Left kidney (tissue), 8 donors: ENCODE measurements at places on chromosomes 3 and 15.

GRCh38 chr3:143232981-143233380 is 113.4 kb downstream of the CHST2 start:
- DNase-seq: no peak

DNA sequence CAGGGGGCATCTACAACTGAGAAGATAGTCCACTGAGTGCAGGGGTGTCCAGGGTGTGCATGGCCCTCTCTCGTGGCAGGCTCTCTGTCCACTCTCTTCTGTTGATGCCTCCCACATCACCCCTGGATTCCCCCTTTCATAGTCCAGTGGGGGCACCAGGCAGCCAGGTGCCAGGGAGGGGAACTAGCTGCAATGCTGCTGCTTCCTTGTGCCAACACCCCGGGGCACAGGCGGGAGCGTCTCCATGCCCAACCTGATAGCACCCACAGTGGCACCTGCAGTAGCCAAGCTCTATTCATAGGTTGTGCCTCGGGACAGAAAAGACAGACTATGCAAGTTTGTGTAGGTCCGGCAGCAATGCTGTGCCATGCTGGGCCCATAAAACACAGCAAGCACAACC is 11.7 kb downstream of the DUOX2 start:
- no peak for DNase-seq

DNA sequence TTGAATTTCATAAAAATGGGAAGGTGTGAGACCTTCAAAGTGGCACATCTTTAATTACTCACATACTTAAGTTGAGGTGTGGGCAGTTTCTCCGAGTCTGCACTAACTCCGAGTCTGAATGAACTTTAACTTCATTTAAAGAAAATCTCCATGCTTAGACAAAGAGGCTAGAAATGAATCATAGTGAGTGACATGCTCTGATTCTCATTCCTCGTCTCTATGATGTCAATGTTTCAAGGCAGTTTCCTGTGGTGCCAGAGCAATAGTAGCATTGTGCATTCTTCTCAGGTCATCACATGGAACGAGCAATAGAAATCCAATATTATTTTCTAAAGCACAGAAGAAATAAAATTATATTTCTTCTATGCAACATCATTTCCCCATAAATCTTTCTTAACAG is 224.8 kb downstream of the KCNMB2 start:
- no peak for DNase-seq

DNA sequence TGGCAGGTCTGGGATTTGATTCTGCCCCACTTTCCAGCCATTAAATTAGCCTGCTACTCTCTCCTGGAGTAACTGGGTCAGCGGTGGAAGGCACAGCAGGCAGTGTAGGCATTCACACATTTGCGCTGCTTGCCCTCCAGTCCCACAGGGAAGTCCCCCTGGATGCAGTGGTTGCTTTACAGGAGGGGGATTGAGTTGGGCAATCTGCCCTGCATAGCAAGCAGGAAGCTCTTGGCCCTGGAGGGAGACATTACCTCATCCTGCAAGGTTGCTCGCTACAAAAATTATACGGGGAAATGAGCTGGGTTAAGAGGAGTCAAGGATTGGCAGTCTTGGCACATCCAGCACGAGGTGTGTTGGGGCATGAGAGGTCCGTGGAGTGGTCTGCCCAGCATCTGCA is 14.8 kb downstream of the MCM2 start:
- DNase-seq: no peak

GRCh38 chr3:148408667-148409066 is 289.0 kb upstream of the AGTR1 start:
- DNase-seq: no peak

GRCh38 chr3:14491396-14492190 is 48.5 kb downstream of the GRIP2 start:
- no peak for DNase-seq

GRCh38 chr15:65394280-65394789 is 16.5 kb upstream of the IGDCC3 start:
- DNase-seq: no peak

DNA sequence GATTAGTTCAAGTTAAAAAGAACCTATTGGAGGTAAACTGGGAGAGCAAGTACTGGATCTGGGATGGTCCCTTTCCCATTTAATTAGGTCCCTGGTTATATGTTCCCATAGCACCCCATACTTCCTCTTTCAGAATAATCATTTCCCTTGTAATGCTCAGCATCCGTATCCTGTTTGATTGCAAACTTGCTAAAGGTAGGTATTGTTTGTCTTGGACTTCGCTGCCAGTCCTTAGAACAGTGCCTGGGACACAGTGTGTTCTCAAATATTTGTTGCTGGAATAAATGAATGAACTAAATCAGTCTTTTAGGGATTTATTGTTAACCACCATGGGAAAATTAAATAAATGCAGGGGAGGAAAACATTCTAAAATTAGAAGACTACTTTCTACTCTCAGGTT is 299.8 kb downstream of the GRM7 start:
- DNase-seq: no peak

DNA sequence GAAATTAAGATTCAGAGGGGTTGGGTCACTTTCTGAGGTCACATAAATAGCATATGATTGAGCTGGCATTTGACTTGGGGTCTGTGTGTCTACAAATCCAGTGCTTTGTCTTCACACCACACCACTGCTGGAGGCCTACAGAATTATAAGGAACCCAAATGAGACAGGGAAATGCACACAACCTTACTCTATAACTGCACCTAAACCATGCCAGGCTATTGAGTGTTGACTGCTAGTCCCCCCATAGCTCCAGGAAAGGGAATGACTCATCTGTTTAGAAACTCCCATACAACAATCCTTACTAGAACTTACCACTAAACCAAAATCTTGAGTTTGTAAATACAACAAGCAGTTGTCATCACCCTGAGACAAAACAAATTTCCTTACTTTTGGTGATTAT is 16.9 kb upstream of the TSC22D2 start:
- DNase-seq: no peak

DNA sequence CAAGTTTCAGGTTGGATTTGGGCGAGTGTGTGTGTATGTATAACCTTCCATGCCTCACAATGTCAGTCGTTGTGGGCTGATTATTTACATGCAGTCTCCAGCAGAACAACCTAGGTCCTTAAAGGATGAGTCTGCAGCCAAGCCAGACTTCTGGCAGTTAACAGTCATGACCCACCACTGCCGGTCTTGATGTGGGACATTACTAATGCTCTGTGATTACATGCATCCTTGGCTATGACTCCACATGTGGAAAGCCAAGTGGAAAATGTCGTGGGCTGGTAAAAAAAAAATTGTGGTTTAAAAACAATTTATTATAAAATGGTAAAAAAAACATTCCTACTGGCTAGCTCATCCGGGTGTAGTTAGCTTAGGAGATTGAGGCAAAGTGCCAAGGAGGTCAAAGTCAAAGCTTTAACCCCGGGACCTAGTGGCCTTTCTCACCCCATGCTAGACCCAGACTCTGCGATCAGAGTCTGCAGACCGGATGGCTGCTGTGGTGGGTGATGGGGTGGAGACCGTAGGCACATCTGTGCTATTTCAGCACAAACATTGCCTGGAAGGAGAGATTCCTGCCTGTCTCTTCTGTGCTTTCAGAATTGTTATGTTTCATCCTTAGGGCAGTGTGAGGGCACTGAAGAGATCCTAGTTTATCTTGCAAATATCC is 6.8 kb downstream of the RARRES1 start:
- no peak for DNase-seq

GRCh38 chr3:150194957-150195356 is 213.1 kb upstream of the TSC22D2 start:
- DNase-seq: no peak

DNA sequence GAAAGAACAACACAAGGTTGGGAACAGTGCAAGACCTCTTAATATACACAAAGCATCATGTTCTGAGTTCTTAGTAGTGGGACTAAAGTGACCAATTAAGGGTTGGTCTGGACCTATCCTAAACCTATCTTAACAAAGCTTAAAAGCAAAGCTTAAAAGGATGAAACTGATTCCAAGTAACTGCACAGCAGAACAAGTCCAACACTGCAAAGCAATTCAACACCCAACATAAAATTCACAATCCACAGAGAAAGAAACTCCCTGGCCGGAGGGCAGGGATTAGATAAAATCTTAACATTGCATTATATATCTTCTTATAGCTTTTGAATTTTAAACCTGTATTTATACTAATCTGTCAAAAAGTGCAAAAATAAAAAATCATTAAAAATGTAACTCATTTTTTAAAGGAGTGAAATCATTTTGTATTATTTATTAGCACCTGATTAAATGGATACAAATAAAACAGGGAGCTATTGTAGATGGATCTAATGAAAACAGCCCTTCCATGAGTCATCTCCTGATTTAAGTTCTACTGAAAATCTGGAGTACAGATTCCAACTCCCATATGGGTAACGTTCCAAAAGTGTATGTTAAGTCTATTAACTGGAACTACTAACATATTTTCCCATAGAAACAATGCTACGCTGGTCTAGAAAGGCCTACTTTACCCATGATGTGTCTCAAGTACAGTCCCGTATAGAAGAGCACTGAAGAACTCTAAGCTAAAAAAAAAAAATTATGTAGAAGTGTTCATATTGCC is 34.9 kb downstream of the PIK3R4 start:
- DNase-seq: no peak

DNA sequence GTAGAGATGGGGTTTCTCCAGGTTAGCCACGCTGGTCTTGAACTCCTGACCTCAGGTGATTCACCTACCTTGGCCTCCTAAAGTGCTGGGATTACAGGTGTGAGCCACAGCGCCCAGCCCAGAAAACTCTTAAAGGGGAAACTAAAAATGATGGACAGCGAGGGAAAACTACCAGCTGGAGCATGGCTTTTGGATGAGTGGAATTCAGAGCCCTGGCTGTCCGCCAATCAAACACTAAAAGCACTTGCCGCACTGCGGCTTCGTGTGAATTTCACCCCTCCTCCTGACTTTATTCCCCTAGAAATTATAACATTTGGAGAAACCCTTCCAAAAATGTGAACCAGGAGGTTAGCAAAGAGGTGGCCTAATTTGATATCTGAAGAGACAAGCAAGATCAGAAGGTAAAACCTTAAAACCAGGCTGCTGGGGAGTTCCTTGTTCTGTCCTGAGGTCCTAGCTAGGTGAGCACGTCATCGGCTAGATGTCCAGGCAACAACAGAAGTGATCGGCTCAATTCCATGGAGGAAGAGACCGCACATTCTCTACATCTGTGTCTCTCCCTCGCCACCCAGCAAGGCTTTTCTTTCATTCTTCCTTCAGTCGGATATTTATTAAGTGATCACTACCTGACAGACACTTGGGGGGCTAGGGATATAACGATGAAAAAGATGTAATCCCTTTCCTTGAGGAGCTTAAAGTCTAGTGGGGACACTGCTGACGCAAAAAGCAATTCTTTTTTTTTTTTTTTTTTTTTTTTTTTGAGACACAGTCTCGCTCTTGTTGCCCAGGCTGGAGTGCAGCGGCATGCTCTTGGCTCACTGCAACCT is 1.7 kb downstream of the TM4SF19 start:
- no peak for DNase-seq

DNA sequence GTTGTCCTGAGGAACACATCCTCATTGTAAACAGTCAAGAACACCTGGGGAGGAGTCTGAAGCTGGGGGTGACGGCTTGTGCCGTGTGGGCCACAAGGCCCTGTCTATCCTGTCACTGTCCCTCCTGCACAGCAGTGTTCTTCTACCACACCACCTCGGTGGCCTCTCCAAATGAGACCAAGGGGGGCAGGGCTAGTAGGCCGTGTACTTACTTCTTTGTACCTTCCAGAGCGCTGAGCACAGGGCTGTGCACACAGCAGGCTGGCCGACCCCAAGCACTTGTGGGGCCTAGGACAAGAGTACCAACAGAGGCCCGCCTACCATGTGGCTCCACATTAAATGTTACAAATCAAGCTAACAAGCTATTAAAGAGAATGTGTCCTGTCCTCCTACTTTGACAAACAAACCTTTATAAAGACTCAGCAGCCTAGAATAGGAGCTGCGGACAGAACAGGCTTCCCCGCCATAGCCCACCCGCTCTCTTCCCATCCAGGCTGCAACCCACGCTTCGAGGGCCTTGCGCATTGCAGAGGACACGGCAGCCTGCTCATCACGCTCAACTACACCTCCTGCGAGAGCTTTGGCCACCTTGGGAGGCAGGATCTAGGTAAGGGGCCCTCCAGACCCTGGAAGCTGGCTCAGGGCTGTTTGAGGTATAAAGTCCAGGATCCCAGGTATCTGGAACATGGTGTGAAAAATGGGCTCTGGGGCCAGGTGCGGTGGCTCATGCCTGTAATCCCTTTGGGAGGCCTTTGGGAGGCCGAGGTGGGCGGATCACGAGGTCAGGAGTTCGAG is 30.5 kb downstream of the MELTF start:
- DNase-seq: no peak

- no peak for DNase-seq
Measured at GRCh38 chr3:195565716-195566115, 18.0 kb downstream of the APOD start.

DNA sequence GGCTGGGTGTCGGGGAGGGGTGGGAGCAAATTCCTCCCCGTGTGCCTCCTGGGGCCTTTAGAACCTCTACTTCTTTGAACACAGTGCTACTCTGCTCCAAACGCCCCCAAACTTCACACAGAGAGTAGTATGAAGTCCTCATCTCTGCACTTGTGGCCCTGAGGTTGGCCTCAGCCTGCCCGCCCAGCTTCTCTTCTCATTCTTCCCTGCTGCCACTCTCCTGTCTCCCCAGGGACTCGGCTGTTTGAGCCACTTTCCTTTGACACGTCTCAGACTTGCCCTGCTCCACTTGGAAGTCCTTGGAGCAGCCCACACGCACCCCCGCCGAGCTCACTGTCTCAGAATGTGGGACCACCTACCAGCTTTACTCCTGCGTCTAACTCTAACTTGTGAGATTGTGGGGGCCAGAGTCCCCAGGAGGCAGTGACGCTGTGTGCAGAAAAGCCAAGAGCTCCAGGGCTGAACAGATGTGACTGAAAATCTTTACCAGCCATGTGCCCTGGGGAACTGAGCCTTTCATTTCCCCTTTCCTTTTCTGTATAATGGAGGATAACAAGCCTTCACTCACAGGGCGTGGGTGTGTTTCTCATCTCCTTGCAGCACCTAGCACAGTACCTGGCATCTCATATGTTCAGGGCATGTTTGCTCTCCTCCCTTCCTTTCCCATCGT is 233.6 kb upstream of the CTDSPL start:
- no peak for DNase-seq

DNA sequence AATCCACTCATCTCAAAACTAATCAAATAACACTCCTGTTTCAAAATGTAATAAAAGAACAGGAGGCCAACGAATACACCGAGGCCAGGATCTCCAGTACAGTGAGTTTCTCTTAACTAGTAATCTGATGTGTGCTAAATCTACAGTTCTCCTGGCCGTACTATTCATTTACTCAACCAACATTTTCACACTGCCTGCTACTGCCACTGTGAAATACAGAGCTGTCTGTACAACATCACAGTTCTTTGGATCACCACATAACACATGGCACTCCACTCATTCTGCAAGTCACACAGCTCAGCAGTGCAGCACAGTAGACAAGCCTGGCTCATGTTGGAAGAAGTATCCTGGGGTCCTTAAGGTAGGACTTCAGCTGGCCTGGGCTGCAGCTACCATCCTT is 21.9 kb downstream of the RIOX2 start:
- DNase-seq: no peak
